ENCODE measurements at places on chromosomes 2 and 18. TPM values are rescaled to one million over a fixed set of nuclear protein-coding genes. Genes with fewer than 3 reads are reported as not detected.

DNA sequence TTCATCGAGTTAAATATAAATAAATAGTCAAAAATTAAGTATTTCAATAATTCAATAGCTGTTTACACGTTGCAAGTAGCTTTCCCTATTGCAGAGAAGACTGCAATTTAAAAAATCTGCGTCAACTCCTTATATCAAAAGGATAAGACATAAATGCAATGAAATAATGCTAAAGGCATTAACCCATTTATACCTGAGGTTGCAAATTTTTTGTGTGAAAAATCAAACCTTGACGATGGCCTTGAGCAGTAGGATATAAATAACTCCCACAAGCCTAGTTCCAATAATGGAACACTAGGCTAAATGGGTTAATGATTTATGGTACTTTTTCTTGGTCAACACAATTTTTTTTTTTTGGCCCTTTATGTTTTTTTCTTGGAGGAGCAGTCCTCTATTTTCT is 76.4 kb upstream of the CDKL4 start:
- DNase-seq, result no peak

Gene MALL
- polyA plus RNA-seq, result not detected

- DNase-seq, result no peak
Observed at GRCh38 chr18:38972571-38972970, 1407.0 kb upstream of the CELF4 start.

Gene CLK1
- polyA plus RNA-seq, result 18.1 TPM

GRCh38 chr2:43648994-43649701 is 12.1 kb downstream of the PLEKHH2 start:
- DNase-seq, result no peak

DNA sequence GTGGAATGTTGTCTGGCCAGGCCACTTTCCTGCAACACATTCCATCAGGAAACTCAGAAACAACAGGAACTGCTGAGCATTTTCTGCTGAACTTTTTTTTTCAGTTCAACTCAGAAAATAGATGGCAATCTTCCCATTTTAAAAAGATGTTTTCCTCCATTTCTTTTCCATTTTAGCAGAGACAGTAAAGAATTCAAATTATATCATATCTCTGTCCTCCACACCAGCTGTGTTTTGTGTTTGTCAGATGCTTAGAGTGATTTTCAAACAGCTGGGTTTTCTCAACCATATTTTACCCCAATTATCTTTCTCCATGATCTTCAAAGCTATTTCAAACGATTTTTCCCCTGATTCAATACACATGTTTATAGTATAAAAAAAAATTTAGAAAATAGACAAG is 713.4 kb downstream of the LRRTM4 start:
- DNase-seq, result no peak

GRCh38 chr2:176072951-176073904 is 10.5 kb downstream of the EVX2 start:
- DNase-seq, result no peak

- DNase-seq, result no peak
Observed at GRCh38 chr2:233156001-233156400, 95.5 kb upstream of the ATG16L1 start.

DNA sequence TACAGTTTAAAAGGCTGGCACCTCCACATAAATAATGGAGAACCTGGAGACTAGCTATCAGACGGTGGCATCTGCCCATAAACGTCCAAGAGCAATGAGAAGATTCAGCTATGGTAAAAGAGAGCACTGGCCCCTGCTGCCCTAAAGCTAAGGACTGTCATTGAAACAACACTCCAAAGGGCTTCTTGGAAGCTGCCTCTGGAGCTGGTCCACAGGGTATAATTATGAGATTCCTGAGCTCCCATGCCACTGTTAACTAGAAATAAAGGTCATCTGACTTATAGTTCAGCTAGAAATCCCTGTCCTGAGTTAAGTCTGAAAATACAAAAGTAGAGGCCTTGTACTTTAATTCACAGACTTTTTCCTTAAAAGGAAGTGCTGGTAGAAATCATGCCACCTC is 39.9 kb upstream of the RBMS1 start:
- DNase-seq, result no peak

- no peak for DNase-seq
Observed at GRCh38 chr18:57210107-57210715, 63.3 kb downstream of the BOD1L2 start.

DNA sequence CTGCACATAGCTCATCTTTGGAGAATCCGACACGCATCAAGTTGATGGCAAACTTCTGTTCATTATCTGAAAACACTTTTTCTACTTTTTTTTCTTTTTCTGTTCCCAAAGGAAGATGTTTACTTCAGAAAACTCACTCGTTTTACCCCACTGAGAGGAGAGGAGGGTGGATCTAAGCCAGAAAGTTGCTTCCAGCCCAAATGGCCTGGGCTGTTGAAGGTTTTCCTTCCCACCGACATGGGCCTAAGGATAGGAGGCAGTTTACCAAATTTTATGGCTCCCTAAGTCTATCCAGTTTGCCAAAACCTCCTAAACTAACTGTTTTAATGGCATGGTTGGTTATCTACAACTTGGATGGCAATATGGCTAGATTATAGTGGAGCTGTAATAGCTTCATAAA is 70.4 kb downstream of the DDX1 start:
- no peak for DNase-seq

DNA sequence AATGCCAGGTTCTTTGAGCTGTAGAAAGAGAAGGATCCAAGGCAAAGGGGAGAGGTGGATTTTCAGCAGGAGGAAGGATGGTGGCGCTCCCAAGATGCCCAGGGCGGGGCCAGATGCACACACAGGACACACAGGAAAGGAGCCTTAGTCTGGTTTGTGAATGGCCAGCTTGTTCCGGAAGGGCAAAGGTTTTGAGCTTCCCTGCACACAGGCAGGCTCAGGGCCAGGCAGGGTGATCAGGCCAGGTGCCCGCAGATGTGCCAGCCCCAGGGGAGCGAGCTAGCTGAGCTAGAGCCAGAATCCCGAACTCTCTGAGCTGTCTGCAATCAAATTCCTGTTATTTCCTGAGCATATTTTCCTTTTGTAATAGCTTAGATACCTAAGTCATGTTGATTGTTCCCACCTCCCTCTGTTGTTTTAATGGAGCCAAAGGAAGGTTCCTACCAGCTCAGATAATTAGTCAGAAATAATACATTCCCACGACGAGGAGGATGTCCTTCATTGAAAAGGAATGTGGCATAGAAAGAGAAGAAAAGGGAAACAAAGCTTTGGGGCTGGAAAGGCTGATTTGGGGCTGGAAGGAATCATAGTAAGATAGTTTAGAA is 13.7 kb upstream of the OTOF start:
- DNase-seq, result no peak

Gene ARHGAP28
- not detected for polyA plus RNA-seq

Measured in CD4-positive, alpha-beta memory T cell (primary cell).